ENCODE measurements at places on chromosomes 2 and 18.
A peak's percentile ranks its signal among the peaks of the same experiment; 100 is the strongest.

GRCh38 chr2:41379496-41380221, 668.2 kb upstream of the PKDCC start:
- no peak for DNase-seq

DNA sequence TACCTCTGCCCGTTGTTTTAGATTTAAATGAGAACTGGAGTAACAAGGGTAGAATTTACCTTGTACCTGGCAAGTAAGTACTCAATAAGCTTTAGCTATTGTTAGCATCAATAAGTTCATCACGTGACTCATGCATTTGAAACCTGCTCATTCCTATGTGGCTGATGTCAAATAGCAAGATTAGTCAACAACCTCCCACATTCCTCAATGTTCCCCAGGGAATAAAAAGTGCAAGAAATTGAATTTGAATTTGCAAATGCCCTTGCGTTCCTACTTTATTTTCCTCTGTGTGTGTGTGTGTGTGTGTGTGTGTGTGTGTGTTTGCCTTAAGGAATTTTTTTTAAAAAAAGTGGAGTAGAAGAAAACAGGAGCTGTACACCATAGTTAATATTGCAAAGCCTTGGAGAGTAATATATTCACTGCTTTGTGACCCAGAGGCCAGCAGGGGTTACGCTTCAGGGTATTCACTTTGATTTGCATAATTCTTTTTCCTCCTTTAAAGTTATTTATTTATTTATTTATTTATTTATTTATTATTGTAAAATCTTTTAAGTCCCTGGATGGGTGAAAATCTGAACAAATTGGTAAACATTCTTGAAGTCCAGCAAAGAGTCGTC, 43.9 kb upstream of the DNAH7 start:
- DNase-seq, result peak; percentile 96

DNA sequence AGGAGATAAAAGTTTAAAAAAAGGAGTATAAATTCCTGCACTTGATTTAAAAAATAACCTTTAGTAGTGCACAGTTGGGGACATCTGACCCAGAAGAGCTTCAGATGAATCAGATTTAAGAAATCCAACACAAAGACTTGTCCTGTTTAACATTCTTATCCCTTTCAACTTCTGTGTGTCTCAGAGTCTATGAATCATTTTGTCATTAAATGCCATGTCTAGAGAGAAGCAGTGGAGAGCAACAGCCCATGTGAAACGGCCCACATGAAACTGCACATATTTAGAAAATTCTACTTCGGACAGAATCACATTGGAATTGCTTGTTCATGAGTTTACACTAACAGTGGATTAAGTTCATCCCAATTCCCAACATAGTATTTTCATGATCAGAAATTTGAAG, 278.6 kb downstream of the SLC8A1 start:
- peak; percentile 53 for DNase-seq

DNA sequence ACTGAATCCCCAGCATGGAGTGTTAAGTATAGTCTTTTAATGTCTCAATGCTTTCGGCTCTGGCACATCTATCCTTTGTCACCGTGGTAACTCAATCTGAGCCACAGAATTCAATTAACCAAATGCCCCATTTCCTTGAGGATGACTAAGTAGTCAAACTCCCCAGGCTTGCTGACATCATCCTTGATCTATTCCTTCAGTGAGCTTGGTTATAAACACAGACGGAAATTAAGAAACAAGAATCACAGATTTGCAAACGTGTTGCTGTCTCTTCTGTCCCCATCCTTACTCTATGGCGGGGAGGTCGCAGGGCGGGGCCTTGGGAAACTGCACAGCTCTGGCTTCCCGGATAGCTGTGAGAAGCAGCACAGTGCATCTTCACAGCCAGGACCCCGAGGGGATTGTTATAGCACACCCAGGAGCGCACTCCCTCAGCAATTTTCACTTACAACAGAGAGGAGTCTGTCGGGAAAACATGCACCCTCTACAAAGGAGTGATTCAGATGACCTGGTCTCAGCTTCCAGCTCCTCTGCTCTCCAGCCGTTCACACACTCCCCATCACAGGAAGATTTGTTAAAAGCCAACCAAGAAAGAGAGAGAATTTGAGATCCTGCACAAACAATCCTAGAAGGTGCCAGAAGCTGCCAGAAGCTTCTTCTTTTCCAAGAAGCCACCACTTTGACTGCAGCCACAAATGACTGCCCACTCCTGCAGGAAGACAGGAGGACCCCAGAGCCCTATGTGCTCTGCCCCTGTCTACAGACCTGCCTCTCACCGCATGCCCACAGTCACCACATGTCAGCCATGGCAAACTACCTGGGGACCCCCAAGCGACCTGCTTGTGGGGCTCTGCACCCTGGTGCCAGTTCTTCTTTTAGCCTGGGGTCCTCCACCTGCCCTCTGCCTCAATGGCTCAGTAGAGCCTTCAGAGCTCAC, 44.9 kb upstream of the YWHAQ start:
- DNase-seq, result peak; percentile 96

DNA sequence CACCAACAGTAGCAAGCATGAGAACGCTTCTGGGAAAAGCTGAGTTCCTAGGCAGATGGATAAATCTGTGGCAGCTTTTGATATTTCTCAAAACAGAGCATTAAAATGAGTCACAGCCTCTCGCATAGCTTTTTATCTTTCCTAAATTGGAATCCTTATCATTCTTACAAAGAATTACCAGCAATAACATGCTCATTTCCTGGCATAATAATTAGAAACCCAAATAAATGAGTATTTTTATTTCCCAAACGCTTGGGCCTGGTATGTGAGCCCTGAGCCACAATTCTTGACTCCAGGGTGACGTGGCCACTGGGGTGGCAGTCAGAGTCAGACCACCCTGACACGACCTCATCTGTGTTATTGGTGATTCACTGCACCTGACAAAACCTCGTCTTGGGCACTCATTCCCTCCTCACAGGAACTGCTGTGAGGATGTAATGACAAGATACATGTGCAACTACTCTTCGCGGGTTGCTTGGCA, 210.7 kb downstream of the ARL4C start:
- DNase-seq, result no peak

GRCh38 chr2:27627963-27628766, 647 bp downstream of the CCDC121 start:
- DNase-seq, result peak; percentile 86

- no peak for DNase-seq
Measured at GRCh38 chr2:136135921-136136906, 18.3 kb upstream of the CXCR4 start.

DNA sequence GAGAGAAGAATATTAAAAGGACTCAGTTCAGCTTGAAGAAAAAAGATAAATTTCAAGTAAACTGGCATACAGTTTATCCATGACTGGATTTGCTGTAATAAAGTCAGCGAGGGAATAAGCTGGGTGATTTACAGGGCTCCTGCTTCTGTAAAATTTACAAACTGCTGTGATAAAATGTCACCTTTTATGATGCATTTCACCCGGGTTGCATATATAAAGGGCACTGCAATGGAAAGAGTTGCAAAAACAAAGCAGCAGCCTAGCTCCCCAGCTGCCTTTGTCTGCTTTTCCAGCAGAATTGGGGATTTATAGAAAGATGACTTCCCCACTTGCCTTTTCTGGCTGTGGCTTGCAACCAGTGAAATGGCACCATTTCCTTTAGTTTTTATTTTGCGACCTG, 132.5 kb upstream of the LHCGR start:
- no peak for DNase-seq

DNA sequence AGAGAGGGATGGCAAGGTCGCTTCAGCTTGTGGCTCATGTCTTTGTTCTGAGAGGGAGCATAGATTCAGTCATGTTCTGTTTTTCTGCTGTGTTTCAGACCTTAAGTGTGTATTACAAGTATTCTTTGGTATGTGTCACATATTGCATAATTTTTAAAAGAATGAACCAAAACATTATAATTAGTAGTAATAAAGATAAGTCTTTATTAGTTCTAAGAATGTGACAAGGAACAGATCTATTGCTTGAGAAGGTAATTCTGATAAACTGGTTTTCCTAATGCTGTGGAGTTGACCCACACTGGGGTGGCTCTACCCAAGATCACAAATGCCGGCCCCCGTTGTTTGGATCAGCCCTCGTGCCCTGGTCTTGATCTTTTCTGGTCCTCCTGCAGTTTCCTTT, 124.3 kb upstream of the FOSL2 start:
- DNase-seq, result peak; percentile 53

DNA sequence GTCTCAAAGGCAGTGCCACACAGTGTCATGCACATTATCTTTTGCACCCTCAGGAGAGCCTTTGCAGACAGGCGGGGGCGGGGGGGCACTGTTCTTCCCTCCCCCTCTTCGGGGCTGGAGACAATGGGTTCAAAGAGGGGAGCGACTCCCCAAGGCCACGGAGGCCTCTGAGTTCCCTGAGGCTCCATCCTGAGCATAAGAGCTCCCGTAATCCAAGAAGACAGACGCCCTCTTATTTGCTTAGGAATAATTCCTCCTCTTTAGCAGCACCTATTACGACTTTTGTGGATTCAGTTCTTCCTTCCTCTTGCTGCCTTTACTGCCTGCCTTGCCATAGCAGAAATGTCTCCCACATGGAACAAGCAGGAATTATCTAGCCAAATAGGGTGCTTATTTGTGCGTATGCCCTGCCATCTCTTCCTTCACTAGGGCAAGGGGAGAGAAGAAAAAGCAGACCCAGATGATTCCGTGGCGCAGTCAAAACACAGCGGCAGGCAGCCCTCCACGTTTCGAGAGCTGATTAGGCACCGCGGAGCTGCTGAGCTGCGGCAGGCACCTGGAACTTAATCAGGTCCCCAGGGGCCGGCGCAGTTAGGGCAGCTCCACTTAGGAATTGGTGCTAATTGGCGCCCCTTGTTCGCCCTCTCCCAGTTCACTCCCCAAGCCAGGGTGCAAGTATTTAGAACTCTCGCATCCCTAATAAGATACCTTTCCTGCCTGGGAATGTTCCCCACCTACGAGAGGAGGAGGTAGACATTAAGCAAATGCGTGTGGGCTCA, 233.4 kb upstream of the MYT1L start:
- no peak for DNase-seq

GRCh38 chr2:9071032-9071431, 67.5 kb upstream of the MBOAT2 start:
- peak; percentile 23 for DNase-seq

- DNase-seq, result peak; percentile 81
Measured at GRCh38 chr2:120875431-120875830, 139.8 kb downstream of the GLI2 start.

- DNase-seq, result no peak
Measured at GRCh38 chr18:34976534-34976898, 64.7 kb upstream of the MAPRE2 start.

GRCh38 chr2:229783108-229783721, 68.9 kb upstream of the DNER start:
- DNase-seq, result no peak

GRCh38 chr18:76948345-76948744, 126.0 kb downstream of the ZNF236 start:
- DNase-seq, result no peak

Measured in AG10803 (cell line).